Activated CD4-positive, alpha-beta T cell treated with anti-CD3 and anti-CD28 coated beads for 4 hours (primary cell): ENCODE measurements at places on chromosomes 16 and 17.

DNA sequence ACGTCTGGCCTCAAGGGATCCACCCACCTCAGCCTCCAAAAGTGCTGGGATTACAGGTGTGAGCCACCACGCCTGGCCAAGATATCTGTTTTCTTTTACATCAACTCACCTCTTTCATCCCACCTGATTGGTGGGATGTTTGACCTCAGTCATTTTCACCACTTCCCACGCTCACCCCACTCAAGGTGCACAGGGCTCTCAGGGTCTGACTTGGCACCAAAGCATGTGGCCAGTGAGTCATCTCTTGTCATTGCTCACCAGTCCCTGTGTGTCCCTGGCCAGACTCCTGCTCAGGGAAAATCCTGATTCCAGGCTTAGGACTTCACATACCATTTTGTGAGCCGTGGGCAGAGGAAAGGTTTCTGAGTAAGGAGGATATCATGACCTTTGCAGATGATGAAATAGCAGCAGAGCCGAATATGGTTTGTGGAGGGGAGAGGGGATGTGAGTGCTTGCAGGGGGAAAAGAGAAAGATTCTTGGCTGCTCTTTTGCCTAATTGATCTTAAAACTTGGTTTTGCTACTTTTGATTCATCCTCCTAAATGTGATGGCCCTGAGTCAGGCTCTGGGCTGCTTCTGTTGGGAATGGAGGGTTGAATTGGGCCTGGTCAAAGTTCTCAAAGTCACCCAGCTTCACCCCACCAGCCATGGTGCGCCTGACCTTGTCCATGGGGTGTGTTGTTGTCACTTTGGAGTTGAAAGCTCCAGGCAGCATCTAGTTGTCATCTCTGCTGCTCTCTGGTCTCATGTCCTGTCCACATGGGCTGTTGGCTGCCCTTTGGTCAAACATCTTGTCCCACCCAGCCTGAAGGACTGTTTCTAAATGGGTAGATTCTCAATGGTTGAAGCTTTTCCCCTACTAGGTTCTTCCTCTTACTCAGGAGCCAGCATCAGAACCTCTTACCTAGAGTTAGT, 6.0 kb upstream of the KCNH6 start:
- DNase-seq, result no peak

- DNase-seq, result no peak
These were observed 12.9 kb downstream of the ITGAX start for GRCh38 chr16:31367853-31368252.

GRCh38 chr17:27222515-27222914, 71.4 kb upstream of the WSB1 start:
- DNase-seq, result no peak

- no peak for DNase-seq
These were observed 56.6 kb downstream of the TENT4B start for GRCh38 chr16:50209546-50210265.

GRCh38 chr16:53121661-53122060, 66.9 kb downstream of the CHD9 start:
- DNase-seq, result no peak

- peak; percentile 63 for DNase-seq
These were observed 13.6 kb upstream of the EEF2K start for GRCh38 chr16:22192261-22193062.

DNA sequence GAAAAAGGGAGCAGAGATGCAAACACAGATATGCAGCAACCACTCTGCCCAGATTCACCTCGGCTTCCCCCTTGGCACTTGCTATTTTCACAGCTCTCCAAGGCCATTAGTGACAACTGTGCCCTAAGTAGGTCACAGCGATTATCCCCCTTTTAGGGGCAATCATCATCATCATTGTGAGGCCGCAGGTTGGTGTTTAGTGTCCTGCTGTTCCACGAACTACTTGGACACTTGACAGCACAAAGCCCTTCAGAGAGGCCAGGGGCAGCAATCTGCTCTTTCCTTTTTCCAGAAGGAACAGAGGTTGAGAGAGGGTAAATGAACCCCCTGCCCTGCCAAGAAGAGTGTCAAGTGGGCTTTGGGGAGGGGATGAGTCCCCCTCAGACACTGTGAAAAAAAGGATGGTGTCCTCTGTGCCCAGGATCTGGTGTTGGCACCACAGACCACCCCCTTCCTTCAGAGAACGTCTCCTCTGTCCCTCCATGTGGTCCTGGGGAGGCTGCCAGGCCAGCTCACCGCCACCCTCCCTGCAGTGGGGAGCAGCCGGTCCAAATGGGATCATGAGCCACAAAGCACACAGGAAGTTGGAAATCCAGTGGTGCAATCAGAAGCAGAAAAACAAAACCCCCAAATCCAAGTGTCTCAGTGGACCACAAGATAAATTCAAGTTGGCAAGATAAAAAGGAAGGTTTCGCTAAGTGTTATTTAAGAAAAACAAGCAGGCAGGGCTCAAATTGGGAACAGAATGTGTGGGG, 78.4 kb upstream of the MED9 start:
- DNase-seq, result no peak

GRCh38 chr16:67451704-67452435, 20.9 kb downstream of the HSD11B2 start:
- no peak for DNase-seq

DNA sequence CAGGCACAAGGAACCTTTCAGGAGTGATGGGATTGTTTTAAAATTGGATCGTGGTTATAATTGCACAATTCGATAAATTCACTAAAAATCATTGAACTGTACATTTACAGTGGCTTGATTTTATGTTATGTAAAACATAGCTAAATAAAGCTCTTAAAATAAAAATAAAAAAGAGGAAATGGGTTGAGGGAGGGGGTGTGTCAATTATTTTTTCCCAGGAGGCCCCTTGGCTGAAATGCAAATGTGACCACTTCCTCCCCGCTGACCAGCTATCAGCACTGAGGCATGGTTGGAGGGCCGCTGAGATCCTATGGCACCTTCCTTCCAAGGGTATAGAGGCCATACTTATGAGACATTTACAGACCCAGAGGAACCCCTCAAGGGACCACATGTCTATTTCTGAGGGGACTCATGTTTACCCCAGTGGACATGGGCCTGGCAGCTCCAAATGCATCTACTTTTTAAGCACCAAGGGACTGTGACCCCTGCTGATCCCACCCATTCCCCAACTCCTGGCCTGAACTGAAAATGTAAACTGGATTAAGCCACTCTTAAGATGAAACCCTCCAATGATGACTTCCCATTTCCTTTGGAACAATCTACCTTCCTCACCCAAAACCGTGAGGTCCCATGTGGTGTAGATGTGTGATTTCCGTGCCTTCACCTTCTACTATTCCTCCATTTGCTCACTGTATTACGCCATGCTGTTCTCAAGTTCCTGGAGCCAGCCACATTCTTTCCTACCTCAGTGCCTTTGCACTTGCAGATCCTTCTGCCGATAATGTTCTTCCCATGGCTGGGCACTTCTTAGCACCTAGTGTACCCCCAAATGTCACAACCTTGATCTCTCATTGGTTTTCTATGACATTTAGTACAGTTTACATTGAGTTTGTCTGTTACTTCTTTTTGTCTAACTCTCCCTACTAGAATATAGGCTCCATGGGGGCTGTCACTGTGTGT, 2.8 kb upstream of the IL21R start:
- DNase-seq, result no peak
